ENCODE measurements at places on chromosomes 16 and 17. TPM values are rescaled to one million over a fixed set of nuclear protein-coding genes. Genes with fewer than 3 reads are reported as not detected.

DNA sequence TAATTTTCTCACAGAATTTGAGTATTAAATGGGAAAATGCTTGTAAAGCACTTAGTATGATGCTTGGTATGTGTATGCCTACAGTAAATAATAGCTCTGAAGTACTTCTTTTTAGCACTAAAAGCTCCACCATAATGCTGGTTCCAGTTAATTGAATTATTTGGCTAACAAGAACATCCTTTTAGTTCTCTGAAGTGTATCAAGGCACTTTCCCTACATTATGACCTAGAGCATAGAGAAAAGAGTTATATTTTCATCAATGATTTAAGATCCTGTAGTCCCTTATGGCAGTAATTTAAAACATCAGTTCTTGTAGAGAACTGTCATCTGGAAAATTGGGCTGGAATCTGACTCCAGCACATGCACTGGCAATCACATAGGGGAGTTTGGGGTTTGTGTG, 21.9 kb upstream of the PHAF1 start:
- no peak for DNase-seq

The KRTAP3-2 gene
- total RNA-seq: not detected

DNA sequence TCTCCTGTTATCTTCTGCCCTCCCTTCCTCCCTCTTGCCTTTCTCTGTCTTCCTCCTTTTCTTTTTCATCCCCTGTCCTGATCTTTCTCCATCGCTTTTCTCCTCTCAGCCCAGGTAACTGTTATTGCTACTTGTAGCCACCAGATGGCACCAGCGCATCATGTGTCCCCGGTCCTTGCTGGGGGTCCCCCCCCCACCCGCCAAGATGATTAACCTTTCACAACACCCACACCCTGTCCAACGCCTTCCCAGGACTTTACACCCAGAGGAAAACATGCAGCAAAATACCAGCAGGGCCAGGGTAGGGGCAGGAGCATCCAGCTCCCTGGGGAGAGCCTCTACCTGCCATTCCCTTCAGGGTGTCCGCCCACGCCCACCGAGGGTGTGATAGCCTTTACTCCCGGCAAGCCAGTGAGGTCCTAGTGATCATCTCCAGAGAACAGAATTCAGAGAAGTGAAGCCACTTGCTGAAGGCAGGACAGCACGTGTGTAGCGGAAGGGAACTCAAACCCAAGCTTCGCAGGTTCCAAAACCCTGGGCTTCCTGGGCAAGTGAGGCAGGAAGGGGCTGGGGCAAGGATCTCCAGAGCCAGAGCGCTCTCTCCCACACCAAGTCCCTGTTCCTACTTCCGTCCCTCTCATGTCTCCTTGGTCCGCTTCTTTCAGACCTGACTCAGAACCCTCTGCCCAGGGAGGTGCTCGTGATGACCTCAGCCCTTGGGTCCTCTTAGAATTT, 13.4 kb upstream of the TAC4 start:
- DNase-seq: no peak

The HOXB2 gene
- 3.1 TPM for total RNA-seq

The TRIM65 gene
- 15.2 TPM for total RNA-seq

DNA sequence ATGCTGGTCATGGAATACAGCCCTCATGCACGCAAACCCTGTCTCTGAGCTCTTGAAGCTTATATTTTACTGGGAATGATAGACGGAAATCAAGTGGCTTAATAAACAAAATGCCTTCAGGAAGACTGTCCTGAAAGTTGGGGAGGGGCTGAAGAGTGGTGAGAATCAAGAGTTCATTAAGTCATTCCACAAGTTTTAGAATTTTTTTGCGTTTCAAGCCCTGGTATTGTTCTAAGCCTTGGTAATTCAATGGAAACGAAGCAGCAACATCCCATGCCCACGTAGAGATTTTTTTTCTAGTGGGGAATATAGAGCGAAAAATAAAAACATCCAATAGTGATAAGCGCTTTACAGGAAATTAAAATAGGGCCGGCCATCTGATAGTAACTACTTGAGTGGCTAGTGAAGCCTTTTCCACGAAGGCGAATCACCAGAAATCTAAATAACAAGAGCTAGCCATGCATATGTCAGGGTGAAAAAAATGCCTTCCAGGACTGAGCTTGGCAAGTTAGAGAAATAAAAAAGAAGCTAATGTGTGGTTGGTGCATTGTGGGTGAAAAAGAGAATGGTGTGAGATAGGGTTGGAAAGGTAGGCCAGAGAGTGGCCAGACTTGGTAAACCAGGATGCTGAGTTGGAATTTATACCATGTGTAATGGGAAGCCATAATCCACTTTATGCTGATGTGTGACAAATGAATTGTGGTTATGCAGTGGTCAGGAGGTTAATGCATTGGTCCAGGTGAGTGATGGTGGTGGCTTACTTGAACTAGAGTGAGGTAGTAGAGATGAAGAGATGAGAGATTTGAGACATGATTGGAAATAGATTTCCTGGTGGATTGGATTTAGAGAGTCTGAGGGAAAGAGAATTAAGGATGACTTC, 772 bp downstream of the PFAS start:
- DNase-seq: no peak

DNA sequence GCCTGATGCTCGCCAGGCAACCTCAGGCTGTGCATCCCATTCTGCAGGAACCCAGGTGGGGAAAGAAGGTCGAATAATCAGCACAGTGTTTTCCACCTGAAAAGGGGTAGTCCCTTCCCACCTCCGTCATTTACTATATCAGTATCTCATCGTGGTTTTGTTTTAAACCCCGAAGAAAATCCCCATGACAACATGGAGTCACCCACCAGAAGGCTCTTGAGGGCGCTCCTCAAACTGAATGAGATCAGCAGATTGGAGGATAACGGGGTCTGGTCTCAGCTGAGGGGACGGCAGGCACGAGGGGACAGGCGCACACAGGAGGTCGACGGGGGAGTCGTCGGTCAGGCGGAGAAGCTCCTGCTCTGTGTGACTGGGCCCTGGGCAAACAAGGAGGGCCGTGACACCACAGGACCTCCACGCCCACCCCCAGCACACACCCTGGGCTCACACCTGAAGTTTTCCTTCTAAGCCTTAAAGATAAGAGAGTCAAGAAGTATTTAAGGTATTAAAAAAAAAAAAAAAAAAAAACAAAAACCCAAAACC, 44.2 kb downstream of the MARF1 start:
- no peak for DNase-seq

DNA sequence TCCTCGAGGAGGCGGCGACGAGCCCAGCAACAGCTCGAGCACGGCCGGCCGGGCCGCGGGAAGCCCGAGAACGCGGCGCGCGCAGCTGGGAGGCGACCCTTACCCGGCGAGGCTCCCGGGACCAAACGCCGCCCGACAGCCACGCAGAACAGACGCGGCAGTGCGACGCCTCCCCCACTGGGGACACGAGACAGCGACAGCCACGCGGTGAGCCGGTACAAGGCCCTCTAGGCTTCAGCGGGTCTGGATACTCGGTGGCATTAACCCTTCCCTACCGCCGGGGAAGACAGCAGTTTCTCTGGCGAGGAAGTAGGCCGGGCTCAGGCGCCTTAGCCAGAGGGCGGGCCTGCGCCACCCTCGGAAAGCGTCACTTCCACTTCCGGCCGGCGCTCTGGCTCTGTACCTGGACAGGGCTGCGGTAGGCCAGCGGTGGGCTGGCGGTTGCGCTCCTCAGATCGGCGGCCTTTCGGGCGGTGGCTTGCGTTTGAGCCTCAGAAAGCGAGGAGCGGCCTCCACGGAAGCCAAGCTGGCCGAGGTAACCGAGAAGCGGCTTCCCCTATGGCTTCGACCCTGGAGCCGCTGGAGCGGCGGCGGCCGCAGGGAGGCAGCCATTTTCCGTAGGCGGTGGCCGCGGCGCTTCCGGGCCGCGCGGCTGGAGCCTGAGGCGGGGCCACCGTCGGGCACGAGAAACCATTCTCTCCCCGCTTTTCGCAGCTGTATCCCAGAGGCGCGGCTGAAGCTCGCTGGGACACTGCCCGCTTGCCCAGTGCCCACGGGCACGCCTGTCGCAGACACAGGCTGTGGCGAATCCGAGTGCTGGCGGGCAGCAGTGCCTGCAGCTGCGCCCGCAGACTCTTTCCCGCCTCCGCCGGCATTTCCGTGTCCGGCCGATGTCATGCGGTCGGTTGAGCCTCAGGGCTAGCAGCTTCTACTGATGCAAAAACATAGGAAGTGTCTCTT, at the start of the genes TIGD7 and ZNF75A:
Gene TIGD7, minus strand, starts transcription at position 322 of the 960 bp plus-strand sequence. CDS start 4,816 bp downstream, outside the sequence.
Gene ZNF75A, plus strand, starts transcription at position 389 of the 960 bp plus-strand sequence. CDS start 2,932 bp downstream, outside the sequence.
- DNase-seq: peak; percentile 75

- DNase-seq: no peak
These were observed 32.9 kb upstream of the ANKRD40CL start for GRCh38 chr17:50800196-50800700.

- peak; percentile 62 for DNase-seq
These were observed 36.2 kb downstream of the CDRT4 start for GRCh38 chr17:15431196-15431595.

- DNase-seq: no peak
These were observed 277.1 kb downstream of the XYLT1 start for GRCh38 chr16:17193566-17194100.

The C16orf92 gene
- not detected for total RNA-seq

DNA sequence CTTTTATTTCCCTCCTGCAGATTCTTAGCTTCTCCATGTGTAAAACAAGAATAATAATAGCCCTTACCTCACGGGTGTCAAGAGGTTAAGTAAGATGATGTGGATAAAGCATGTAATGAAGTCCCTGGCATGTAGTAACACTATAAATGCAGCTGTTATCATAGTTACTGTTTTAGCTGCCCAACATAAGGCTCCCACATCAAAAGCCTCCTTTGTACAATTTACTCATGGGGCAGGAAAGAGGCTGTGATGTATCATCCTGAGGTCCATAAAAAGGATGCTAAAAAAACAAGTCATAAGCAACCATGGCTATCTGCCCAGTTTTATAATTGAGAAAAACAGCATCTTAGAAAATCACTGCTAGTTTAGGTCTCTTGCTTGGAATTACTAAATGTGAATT, 339.7 kb downstream of the CA10 start:
- DNase-seq: peak; percentile 29

DNA sequence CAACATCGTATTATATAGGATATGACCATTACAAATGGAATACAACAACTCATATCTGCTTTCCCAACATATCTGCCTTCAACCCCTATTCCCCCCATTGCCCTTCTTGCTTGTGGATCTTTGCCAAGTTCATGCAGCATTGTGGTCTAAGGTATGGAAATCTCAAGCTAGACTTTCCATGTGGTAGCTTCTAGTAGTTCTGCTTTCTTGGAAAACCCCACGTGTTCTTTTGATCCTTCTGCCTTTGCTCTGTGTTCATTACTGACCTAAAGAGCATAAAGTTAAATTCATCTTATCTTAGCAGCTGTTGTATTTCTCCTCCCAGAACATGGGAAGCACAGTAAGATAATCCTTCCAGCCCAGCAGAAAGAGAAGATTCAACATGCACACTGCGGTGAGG, 202.0 kb upstream of the SALL1 start:
- DNase-seq: no peak
